CD4-positive, alpha-beta T cell treated with Interleukin-12 subunit alpha and Interleukin-12 subunit beta, for 1 hour (primary cell): ENCODE measurements at places on chromosomes 2 and 18.
A peak's percentile ranks its signal among the peaks of the same experiment; 100 is the strongest.

GRCh38 chr2:121640380-121641316 lies 8.6 kb downstream of the CLASP1 start:
- DNase-seq: no peak

DNA sequence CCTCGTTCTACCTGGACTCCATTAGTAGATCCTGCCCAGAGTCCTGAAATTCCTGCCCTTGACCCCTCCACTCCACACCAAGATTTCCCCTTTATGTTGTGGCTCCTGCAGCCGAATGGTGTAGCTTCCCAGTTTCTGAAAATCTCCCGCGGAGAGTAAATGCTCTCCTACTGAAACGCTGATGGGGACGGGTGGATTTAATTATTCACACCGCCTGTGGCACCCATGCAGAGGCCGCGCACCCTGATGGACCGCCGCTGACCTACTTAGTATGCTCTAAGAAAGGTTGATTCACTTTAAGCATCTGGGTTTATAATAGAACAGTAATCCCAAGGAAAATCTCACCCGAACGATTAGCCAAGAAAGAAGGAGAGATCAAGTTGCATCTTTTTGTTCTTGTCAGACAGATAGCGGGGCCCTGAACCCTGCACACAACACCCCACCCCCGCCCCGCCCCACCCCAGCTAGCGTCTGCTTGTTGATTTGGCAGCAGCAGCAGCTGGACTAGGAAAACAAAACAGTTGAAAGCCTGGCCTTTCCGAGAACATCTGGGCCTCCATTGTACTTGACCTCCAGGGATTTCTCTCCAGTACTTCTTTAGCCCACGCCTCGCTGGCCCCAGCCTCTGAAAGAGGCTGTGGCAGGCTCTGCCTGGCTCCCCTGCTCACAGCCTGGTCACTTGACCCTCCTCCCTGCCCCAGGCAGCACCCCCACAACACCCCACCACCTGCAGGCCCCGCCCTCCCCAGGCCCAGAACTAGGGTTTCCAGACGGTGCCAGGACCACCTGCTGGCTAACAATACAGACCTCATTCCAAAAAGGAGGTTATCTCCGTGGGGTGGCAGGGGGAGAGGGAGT lies 53.6 kb downstream of the DPYSL5 start:
- DNase-seq: no peak

DNA sequence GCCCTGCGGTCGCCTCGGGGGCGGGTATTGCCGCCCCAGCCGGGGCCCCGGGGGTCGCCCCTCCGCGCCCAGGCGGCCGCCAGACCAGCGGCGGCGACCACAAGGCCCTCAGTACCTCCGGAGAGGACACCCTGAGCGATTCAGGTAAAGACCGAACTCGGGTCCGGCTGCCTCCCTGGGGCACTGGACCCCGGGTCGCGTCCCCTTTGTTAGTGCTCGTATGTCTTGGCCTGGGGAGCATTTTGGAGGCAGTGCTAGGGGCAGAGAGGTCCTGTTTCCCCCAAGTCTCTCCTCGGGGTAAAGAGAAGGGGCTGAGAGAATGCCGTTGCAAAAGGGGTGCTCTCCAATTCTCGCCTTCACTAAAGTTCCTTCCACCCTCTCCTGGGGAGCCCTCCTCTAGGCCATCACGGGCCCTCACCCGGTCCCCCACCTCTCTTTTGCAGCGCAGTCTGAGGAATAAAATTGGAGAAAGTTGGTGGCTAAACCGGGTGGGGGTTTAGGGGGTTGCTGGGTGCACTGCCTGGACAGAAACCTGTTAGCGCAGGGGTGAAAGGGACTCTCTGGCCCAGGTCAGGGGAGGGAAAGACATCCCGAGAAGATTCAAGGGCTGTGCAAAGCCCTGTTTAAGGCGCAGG lies 2.5 kb downstream of the MYCN start:
- no peak for DNase-seq

DNA sequence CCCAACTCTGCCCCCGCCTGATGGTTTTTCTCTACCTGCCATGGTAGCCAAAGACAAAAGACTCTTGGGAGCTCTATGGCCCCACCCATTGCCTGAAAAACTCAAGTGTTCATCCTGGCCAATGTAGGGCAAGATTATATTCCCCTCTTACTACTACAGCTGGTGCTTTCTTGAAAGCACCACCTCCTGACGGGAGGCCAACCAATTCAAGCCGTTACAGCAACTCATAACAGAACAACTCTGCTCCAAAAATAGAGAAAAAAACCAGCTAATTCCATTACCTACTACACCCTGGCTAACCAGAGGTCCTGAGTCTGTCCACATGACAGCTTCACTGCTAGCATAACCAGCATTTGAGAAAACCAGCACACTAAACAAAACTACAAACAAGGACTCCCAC lies 127.5 kb upstream of the GAREM1 start:
- no peak for DNase-seq

DNA sequence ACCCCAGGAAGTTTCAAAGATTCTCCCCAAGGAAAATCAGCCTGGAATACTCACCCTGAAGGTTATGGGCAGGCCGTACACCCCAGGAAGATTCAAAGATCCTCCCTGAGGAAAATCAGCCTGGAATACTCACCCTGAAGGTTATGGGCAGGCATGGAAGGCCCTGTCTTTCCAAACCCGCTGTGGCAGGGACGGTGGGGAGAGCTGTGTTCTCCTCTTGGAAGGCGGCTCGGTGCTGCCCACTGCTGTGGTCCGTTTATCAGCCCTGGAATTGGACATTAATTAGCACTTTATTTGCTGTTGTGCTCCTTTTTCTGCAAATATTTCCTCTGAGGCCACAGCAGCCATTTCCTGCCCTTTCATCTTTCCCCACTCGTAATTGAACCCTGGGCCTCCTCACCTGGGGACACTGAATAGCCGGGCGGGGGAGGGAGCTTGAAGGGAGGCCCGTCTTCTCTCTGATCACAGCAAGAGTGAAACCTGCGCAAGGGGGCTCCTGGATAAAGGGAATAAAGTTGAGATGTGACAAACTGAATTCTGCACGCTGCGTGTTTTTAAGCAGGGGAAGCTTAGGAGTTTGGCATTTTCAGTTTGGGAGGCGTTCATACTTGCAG lies 308.7 kb upstream of the SALL3 start:
- no peak for DNase-seq

- peak; percentile 65 for DNase-seq
Measured at GRCh38 chr2:149017116-149017985, 21.1 kb upstream of the LYPD6B start.

- DNase-seq: no peak
Measured at GRCh38 chr2:167133614-167134013, 245.3 kb downstream of the XIRP2 start.

- DNase-seq: no peak
Measured at GRCh38 chr2:16821692-16822091, 156.1 kb upstream of the CYRIA start.

DNA sequence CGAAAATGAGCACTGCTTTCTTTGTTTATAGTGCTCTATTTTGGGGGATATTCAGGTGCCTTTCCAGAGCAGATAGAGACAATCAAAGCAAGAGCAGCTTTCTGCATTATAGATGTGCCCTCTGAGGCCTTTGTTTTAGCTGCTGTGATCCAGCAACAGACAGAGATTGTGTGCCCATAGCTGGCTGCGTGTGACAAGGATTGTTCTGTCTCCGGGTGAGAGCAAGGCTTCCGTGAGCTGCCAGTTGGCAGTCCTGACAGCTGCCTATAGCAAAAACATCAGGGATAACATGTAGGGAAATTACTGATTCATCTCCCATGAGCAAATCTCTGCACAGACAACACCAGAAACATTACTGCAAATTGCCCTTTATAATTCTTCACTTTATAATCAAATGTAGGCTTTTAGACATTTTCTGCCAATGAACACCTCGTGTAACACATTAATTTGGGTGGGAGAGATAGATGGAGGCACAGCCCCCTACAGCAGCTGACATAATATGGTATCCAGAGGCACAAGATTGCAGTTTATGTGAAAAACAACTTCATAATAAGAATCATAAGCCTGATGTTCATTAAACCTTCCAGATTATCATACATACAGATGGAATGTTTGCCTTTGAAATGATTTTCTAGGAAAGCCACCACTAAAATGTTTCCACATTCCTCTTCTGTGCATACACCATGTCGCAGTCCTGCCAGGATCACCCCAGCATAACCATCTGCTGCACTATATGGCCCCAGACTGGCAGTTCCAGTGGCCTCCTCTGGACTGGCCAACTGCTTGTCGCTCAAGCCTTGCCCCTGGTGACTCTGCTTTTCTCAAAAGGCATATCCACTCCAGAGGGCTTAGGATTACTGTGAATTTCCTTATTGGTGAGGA lies 131.2 kb downstream of the TRIB2 start:
- no peak for DNase-seq

- DNase-seq: no peak
Measured at GRCh38 chr18:57498682-57499256, 63.6 kb downstream of the ONECUT2 start.

GRCh38 chr2:162297925-162298552 lies 20.4 kb downstream of the IFIH1 start:
- DNase-seq: peak; percentile 74

GRCh38 chr2:230153390-230153976 lies 66.3 kb downstream of the SP110 start:
- DNase-seq: no peak

DNA sequence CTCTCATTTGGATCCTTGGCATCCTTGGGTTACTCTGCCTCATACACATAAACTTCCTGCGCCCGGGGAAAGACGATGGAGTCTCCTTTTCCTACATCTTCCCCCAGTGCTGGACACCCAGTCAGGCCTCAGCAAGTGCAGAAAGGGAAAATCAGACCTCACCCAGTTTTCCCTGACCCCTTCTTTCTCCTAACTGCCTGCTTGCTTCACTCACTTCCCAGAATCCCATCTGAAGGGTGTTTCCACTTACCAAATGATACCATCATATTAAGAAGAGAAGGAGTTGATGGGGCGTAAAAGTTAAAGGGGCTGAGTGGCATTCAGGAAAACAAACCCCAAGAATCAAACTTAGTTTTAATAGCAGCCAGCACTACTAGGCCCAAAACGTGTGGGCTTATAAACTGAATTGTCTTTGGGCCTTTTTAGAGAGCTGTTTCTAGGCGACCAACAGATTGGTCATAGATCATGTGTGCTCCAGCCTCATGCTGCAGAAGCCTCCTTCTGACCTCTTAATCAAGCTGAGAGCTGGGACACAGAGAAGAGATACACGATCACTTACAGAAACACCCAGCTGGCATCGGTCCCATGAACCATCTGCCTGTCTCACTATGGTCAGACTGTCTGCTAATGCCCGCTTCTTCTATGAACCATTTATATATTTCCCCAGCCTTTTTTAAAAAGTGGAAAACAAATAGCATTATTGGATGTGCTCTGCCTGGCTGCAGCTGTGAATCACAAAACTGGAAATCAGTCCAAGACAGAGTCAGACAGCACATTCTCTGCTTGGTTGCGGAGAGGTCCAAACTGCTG lies 165.7 kb upstream of the SLC14A2 start:
- DNase-seq: no peak

- DNase-seq: no peak
Measured at GRCh38 chr18:76363436-76364120, 131.5 kb downstream of the ZNF516 start.

DNA sequence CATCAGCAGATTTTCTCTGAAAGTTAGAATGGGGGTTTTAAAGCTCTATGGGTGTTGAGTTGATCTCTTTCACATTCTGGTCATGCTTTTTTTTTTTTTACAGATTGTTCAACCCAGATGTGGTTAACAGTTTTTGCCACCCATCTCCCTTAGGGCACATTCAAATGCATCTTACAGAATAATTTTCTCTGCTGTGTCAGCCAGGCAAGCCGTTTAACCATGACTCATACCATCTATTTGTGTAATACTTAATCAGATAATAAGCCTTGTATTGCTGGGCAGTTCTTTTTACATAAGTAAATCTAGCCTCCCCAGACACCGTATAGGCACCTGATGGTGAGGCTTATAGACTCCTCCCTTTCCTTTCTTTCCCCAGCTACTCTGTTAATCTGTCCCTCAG lies 62.0 kb downstream of the TGIF1 start:
- DNase-seq: peak; percentile 46

DNA sequence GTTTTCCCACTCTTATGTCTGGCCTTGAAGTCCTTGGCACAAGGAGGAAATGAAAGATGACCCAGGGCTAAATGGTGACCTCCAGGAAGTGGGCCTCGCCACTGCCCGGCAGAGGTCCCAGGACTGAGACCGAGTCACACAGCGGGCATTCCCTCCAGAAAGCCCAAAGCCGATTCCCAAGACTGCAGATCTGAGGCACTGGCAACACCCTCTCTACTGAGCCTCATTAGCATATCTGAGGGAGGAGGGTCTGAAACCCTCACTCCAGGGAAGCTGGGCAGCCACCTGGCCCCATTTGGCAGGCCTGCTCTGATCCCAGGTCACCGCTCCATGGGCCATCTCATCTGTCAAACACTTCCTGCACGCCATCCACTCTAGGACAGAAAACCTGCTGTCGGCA lies 29.1 kb downstream of the FAM178B start:
- no peak for DNase-seq
